ENCODE measurements at places on chromosomes 7 and 10.

DNA sequence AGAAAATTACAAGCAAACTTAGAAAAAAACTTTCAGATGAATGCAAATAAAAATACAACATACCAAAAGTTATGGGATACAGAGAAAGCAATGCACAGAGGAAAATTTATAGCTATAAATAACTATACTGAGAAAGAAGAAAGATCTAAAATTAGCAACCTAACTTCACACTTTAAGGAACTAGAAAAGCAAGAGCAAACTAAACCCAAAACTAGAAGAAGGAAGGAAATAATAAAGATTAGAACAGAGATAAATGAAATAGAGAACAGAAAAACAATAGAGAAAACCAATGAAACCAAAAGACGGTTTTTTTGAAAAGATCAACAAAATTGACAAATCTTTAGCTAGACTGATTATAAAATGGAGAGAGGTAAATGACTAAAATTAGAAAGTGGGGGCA lies 9.6 kb upstream of the STRA8 start:
- no peak for DNase-seq

DNA sequence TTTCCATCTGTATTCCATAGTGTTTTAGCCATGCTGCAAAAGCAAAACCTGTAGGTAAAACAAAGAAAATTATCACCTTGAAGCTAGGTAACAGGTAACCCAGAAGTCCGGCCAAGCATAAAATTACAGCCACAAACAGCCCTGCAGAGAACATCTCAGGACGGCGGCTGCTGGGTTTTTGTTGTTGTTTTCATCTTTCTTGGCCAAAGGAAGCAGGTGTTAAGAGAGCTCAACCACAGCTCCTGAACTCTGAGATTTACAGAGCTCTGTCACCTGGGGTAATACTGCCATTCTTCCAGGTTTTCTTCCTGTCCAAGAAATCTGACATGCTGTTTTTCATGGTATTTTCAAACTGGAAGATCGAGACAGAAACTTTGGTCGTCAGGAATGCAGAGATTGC lies 847 bp upstream of the SCIN start:
- no peak for DNase-seq

DNA sequence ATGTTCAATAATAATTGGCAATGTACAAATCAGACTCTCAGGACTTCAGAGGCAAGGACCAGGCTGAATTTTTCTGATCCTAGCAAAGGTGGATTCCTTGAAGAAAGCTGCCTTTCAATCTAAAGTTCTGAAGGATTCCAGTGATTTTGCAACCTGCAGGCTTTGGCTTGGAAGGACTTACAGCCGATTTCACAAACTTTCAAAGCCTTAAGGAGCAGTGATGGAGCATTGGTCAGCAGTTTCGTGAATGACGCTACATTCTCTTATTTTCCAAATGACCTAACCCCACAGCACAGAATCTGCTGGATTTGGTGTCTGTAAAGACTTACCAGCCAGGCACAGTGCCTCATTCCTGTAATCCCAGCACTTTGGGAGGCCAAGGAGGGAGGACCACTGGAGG lies 167.5 kb downstream of the ARHGAP12 start:
- no peak for DNase-seq

DNA sequence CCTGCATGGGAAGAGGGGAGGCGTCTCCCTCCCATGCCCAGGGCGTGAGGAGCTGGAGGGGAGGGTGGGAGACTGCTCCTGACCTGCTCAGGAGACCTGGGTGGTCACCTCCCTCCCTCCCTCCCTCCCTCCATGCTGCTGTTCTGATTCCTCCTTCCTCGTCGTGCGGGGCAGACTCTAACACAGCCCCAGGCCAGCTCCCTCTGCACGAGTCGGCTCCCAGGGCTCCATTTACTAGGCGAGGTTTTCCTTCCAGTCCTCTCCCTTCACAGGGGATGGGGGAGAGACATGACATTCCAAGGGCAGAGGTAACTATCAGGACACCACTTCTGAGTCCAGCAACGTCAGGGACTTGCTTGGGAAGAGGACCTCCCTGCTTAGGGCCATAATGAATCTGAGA lies 23.6 kb downstream of the VIPR2 start:
- no peak for DNase-seq

DNA sequence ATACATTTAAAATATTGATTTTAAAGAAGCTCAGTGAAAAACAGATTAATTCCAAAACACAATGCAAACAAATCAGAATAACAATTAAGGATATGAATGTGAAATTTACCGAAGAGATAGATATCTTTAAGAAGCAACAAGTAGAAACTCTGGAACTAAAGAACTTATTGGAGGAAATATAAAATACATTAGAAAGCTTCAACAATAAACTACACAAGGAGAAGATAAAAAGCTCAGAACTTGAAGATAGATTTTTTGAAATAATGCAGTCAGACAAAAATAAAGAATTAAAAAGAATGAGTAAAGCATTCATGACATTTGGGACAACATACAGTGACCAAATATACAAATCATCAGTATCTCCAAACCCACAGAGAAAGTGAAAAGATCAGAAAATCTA lies 43.2 kb downstream of the HIBADH start:
- DNase-seq: no peak

DNA sequence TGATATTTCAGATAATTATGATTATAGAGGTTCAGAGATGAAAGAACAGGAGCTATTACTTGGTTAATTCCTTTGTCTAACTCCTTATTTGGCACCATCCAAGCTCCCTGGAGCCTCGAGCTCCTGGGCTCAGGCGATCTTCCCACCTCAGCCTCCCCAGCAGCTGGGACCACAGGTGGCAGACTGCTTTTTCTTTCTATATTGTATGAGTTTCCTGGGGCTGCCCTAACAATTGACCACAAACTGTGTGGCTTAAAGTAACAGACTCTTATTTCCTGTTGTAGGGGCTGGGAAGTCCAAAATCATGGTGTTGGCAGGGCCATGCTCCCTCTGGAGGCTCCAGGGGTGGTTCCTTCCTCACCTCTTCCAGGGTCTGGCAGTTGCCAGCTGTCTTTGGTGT lies 163.3 kb upstream of the ADCY1 start:
- DNase-seq: no peak

GRCh38 chr10:3465406-3465891 lies 292.9 kb upstream of the PITRM1 start:
- no peak for DNase-seq

- DNase-seq: no peak
Observed at GRCh38 chr7:5406957-5407945, 16.4 kb downstream of the TNRC18 start.

DNA sequence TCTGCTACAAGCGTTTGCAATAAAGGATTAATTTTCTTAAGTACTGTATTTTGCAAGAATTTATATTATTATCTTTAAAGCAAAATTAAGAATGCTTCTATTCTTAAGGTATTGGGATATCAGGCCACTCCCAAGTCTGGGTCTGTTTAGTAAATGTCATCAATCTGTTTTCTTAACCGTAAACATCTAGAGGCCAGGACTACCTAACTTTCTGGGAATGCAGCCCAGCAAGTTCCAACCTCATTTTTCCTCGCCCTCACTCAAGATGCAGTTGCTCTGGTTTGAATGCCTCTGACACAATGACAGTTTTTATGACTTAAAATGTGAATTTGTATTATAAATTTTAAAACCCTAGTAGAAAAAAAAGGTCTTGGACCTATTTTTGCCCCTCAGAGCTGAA lies 143.5 kb downstream of the INHBA start:
- no peak for DNase-seq

GRCh38 chr7:13217768-13218167 lies 530.3 kb downstream of the ARL4A start:
- no peak for DNase-seq

DNA sequence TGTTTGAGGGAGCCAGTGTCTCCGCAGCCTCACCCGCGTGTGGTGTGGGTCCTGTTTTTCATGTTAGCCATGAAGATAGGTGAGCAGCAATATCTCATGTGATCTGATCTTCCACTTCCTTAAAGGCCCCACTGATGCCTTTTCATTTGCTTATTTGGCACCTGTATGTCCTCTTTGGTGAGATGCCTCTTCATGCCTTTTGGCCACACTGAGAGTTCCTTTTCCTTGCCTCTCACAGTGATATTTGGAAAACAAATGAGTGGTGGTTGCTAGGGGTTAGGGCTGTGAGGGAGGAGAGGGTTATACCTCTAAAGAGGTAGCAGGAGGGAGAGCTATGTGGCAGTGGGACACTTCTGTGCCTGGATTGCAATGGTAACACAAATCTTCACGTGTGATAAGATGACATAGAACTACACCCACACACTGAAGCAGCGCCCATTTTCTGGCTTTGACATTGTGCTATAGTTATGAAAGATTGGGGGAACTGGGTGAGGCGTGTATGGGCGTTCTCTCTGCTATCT lies 90.4 kb upstream of the TNS3 start:
- DNase-seq: no peak

DNA sequence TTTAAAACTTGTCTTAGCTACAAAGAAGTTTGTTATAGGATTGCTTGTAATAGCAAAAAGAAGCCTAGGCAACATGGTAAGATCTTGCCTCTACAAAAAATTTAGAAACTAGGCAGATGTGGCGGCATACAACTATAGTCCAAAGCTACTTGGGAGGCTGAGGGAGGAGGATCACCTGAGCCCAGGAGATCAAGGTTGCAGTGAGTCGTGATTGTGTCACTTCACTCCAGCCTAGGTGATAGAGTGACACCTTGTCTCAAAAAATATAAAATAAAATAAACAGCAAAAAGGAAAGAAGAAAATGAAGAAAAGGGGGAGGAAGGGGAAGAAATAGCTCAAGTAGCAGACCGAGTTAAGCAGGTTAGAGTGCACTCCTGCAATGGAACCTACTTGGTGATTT lies 47.0 kb upstream of the MPP7 start:
- DNase-seq: no peak

- DNase-seq: no peak
Observed at GRCh38 chr10:45580371-45581215, 92.0 kb downstream of the ZFAND4 start.

- DNase-seq: peak; percentile 94
Observed at GRCh38 chr10:31739711-31740110, 188.9 kb downstream of the ARHGAP12 start.

DNA sequence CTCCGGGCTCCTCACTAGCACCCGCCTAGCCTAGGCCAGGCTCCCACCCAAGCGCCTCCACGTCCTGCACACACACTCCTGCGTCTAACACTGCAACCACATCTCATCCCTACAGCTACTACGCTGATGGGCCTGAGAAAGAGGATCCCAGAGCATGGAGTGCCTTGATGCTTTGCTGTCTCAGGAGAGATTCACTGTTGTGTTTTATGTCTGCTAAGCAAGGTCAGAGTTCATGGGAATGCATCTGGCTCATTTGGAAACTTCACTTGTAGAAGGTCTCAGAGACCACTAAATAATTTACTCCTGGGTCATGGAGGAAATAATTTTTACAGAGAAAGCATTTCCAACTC lies 88.7 kb downstream of the SLIT1 start:
- DNase-seq: no peak

- DNase-seq: no peak
Observed at GRCh38 chr7:149785402-149785801, 12.0 kb upstream of the ZNF467 start.

DNA sequence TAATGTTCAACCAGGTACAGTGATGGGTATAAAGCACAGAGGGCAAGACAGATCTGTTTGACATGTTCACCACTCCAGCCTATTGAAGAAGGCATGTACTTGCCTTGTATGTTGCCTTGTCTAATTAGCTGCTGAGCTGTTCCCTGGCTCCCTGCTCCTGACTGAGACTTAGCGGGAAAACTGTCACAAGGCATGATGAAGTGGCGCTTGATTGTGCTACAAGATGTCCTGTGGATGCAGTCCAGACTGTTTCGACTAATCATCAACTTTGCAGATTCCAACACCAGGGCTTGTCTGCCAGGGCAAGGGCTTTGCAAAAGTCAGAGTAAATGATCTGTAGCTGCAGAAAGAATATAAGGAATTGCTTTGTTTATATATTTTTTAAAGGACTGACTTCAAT lies 136.2 kb upstream of the NRBF2 start:
- DNase-seq: no peak
